ENCODE measurements at places on chromosomes 2 and 18.

DNA sequence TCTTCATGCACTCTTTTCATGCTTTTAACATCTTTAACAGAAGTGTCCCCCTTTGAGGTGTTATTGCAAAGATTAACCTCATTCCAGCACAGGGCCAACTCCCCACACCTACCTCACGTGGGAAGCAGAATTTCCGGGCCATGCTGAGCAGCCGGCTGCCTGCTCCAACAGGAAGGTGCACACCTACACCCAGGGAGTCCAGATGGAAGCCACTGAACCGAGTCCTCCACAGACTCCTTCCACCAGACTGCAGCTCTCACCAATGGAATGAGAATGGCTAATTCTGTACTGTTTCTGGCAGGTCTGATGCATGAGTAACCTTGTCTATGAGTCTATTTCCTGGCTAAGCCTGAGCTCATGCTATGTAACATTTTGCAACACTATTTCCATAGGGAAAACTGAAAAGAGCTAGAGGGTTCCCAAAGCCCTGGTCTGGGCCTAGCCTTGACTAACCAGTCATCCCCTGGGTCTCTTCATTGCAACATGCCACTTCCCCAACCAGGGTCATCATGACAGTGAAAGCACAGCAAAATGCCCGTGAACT is 11.0 kb downstream of the ERFE start:
- DNase-seq, result no peak

- DNase-seq, result no peak
Measured at GRCh38 chr2:20224164-20224715, 690 bp downstream of the SDC1 start.

GRCh38 chr2:174764280-174765255 is at the start of gene CHRNA1:
CHRNA1 (minus strand) TSS chr2:174764472; CDS start chr2:174764394, 78 bp downstream.
- no peak for DNase-seq

GRCh38 chr2:239095460-239096081 is 247.7 kb downstream of the TWIST2 start:
- no peak for DNase-seq

DNA sequence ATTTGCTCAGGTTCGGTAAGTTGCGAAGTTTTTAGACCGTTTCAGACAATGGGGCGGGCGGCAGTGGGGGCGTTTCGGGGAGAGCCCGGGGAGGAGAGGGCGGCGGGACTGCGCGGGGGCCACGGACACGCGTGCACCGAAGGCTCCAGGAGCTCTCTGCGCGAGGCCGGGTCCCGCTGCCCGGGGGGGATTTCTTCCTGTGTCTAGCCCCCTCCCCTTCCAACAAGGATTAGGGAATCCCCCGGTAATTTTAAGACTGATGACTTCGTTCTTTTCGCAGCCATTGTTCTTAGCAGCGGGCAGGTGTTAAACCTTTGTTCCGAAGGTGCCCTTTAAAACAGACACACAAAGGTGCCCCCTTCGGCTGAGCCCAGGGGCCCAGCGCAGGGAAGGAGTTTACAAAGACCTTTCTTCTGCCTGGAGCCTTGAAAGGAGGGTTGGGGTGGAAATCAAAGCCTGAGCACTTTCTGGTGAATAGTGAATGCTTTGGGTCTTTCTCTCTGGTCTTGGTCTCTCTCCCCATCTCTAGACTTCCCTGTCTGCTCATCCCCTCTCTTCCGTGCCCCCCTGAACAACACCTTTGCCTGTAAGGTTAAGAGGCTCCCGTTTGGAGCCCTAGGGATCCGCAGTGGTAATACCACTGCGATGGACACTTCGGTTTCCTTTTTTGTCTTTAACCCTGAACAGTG is 2.1 kb downstream of the TRIB2 start:
- no peak for DNase-seq

DNA sequence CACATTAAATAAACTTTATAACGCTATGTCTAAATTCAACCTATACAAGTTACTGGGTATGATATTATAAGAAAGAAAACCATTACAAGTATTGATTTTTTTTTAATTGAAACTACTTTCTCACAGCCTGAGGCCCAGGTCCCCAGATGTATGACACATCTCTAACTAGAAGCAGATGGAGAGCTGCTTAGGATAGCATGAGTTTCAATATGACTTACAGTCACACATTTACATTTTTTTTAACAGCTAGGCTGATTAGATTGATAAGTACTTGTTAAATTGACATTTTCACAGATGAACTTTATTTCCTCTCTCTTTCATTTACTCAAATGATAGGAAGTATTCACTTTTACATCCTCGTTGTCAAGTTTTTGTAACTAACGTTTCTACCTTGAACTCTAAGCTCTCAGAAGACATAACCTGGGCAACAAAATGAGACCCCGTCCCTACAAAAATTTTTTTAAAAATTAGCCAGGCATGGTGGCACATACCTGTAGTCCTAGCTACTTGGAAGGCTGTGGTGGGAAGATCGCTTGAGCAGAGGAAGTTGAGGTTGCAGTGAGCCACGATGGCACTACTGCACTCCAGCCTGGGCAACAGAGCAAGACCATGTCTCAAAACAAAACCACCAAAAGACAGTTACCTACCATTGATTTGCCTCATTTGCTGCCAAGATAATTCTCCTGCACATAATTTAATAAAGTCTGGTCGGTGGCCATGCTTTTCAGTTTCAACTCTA is 52.4 kb downstream of the STK39 start:
- DNase-seq, result no peak

DNA sequence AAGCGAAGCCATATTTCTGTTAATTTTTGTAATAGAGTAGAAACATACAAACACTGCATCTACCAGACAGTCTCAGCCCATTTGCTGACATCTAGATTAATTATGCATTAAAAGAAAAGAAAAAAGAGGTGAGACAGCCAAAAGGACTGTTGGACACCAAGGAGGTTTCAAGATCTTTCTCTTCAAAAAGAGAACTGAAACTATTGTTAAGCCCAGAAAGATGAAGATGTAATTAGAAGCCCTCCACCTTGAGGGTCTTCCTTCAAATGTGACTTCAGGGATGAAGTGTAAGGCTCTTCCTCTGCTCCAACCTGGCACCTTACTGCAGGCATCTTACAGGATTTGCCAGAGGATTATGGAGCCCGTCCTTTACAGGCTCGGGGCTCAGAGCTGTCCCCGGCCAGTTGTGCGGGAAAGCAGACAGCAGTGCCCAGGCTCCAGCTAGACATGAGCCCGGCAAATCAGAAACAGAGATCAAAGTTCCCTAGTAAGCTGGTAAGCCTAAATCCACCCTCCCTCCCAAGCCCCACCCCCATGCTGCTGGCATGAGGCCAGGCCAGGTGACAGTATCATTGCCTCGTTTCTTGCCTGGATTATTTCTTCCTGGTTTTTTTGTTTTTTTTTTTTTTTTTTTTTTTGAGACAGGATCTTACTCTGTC is 38.9 kb downstream of the ADI1 start:
- no peak for DNase-seq

DNA sequence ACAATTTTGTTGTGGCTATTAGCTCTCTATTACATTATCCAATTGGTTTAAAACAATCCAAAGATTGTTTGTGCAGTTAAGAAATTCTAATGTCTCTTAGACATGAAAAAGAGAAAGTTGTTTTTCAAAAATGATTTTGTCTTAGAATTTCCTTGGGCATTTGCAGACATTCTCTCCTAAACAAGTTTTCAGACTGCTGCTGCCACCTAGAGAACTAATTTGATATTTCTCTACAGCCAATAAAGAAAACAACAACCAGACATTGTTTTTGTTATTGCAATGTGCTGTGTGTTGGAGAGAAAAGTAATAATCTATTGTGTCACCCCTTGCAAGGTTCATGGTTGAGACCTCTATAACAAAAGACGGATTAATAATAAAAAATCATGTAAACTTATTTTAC is 119.0 kb upstream of the SYT4 start:
- DNase-seq, result no peak

DNA sequence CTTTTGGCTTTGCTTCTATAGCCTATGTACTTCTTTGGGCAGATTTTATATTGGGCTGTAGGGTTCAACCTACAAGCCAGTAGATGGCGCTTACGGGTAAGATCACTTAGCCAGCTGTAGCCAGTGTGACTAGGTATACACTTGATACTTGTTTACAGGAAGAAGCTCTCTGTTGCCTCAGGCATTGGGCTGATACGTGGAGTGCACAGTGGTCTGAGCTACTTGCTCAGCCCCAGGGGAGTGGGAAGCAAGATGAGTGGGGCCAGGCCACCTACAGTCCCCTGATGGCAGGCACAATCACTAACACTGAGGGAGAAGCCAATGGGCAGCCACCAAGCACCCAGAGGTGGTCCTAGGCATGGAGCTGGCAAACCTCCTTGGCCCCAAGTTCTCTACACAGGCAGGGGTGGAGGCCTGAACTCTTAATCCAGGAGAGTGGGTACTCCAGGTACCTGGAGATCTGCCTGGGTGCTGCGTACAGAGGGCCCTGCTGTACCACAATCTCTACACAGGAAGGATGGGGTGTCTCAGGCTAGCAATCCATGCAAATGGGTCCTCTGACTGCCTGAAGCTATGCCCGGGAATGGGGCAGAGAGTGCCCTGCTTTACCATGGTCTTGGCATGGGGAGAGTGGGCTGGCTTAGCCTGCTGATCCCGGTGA is 122.2 kb downstream of the NCOA1 start:
- DNase-seq, result no peak

DNA sequence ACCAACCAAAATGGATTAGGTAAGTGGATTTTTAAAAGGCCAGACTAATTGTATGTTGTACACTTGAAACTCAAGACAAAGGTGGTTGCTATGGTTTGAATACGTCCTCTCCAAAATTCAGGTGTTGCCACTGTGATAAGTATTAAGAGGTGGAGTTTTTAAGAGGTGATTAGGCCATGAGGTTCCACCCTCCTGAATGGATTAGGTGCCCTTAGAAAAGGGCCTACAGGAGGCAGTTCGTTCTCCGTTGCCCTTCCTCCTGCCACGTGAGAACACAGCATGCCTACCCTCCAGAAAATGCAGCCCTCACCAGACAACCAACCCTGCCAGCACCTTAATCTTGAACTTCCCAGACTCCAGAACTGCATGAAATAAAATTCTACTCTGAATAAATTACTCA is 51.2 kb downstream of the CHMP3 start:
- no peak for DNase-seq

GRCh38 chr2:51350100-51350499 is 318.2 kb upstream of the NRXN1 start:
- DNase-seq, result no peak

DNA sequence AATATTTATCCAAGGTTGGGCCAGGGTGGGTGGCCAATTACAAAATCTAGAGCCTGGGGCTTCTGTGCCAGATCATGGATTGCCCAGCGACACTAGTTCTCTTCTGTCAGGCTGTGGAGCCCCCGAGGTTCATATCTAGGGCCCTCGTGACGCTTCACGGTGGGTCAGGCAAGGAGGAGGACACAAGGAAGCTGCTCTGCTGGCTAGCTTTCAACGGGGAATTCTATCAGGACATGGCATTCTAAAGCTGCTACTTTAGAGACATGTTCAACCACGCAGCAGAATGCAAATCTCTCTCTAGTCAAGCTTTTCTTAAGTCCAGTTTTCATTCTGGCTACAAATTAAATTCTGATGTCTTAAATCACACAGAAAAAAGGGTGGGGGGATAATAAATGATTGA is 180.2 kb downstream of the THADA start:
- no peak for DNase-seq

DNA sequence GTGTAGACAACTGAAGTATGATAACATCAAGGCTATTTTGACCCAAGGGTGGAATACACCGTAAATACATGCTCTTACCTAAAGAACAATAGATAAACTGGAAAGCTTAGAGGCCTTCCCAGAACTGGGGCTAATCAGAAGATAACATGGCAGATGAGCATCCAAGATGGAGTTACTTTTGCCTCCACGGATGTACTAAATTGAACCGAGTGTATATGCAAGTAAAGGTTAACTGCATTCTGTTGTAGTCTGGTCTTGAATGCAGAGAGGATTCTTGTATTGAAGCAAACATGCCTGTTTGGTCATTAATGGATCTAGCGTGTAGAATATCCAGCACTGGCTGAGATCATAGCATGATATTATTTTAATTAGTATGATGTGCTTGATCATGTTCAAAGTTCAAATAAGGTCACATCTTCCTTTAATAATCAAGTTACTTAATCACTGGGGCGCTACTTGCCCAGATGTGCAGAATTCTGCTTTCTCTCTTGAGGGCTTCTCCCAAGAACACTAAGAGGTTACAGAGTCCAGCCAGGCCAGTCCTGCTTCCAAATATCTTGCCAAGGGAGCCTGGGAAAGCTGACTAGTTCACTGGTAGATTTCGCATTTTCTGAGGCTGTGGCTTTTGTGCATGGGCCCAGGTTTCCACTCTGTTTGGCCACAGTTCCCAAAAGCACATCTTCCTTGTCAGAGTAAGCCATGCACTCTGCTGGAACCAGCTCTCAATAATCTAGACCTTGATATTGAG is 37.5 kb upstream of the ACSL3 start:
- no peak for DNase-seq

DNA sequence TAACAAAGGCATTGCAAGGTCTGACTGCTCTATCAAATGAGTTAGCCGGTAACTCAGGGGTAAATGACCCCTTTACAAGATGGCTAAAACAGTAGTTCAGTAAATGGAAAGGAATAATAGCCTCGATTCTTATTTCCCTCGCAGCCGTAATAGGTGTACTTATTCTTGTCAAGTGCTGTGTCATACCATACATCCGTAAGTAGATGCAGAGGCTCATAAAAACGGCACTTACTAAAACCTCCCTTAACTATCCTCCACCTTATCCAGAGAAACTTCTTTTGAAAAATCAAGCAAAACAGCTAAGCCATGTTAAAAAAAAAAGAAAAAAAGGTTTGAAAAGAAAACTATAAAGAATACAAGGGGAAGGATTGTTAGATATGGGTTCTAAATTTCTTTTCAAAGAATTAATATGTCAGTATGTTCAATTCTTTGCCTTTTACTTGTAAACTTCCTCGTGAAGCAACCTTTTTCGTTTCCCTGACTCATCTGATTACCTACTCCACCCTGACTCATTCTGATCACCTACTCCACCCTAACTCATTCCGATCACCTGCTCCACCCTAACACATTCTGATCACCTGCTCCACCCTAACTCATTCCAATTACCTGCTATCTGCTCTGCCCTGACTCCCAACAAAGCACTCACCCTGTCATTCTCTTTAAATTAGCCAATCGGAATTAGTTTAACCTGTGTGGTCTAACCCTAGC is 127.5 kb downstream of the SPAG16 start:
- no peak for DNase-seq

GRCh38 chr2:169001116-169001815 is 29.9 kb downstream of the ABCB11 start:
- DNase-seq, result no peak

DNA sequence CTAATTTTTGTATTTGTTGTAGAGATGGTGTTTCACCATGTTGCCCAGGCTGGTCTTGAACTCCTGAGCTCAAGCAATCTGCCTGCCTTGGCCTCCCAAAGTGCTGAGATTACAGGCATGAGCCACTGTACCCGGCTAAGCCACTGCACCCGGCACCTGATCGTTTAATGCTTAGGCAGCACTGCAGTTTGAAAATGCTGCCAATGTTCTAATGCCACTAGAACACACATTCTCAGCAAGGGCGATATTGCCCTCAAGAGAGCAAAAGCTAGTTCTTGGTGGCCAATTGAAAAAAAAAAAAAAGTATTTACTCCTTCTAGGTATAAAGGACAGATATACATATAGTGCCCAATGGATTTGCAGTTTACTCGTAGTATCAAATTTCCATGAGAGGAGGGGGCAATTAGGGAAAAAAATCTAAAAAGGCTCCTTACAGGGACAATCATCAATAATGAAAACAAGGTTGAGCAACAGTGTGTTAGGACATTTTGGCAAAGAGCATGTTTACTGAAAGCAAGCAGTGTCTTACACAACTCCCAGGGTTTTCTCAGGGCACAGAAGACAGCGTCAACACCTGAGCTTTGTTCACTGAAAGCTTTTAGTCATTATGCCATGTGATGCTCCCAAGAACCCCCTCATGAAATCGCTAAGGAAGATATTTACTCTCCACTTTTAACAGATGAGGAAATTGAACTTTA is 199.9 kb upstream of the PKDCC start:
- no peak for DNase-seq
